GM13977 (cell line): ENCODE measurements at places on chromosomes 13 and 19.
A peak's percentile ranks its signal among the peaks of the same experiment; 100 is the strongest.

GRCh38 chr19:49149652-49150105 is 5.5 kb downstream of the HRC start:
- no peak for DNase-seq

DNA sequence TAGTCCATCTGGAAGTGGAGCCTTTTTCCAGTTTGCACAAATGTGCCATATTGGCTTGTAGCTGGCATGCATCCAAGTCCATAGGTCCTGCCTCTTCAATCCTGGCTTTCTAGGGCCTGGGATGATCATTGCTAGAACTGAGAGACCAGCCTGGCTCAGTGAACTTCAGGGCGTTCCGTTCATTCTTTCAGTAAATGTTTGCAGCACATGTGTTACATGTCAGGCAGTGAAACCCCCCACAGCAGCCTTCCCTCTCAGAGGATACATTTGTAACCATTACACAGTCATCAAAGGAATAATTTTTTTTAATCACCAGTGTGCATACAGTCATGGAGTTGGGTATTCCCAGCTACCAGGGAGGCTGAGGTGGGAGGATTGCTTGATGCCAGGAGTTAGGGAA is 9.7 kb downstream of the FUT2 start:
- no peak for DNase-seq

GRCh38 chr19:2261438-2262172 is 5.4 kb upstream of the JSRP1 start:
- peak; percentile 50 for DNase-seq

- DNase-seq = no peak
Measured at GRCh38 chr13:79432086-79432485, 26.0 kb upstream of the RBM26 start.

GRCh38 chr19:42443944-42444398 is 1.2 kb upstream of the CXCL17 start:
- DNase-seq = no peak

- DNase-seq = no peak
Measured at GRCh38 chr19:3462991-3463713, 17.2 kb downstream of the SMIM24 start.

GRCh38 chr19:50230379-50231351 is 27.2 kb downstream of the MYH14 start:
- no peak for DNase-seq

DNA sequence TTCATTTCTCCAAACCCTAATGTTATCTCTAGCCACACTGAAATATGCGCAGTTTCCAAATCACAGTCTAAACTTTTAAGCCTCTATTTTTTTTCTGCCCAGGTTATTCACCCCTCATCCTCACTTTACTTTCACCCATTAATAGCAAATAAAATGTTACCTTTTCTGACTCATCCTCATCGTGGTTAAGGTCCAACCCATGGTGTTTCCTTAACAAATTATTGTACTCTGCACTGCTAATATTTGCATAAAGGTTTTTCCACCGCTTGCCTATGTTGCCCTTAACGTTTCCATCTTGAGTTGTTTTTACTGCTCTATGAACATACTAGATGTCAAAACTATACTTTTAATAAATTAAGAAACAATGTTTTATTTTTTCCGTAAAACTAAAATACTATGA is 780.9 kb upstream of the KLHL1 start:
- DNase-seq = no peak

DNA sequence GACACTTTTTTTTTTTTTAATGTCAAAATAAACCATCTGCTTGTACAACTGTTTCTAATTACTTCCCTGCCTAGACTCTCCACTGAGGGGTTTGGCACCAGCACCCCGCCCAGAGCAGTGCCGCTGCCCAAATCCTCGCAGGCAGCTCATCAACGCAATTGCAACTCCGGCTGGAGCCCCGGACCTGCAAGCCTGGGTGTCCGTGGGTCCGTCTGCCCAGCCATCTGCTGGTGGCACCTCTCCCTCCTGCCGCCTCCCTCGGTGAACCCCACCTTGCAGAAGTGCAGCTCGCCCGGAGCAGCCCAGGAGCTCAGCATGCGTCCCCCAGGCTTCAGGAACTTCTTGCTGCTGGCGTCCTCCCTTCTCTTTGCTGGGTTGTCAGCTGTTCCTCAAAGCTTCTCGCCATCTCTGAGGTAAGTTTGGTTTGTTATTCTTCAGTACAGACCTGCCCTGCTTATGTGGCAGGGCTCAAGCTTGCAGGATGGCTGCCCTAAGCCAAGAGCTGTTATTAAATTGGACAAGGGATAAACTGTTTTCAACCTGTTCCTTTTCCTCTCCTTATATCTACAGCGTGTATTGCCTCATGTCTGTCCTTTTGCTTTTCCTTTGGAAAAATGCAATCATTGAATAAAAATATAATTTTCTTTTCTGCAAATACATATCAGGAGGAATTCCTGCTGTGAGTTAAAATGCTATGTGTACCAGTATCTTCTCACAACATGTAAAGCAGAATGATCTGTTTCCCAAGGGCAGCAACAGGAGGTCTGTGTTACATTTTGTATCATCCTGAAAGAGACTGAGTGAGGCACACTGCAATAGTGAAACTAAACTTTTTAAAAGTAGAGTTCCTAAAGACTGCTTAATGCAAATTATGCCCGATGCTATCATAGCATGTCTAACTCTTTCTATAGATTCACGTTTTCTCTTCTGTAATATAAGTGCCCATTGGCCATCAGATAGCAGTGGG is at the start of gene ITGBL1:
Gene ITGBL1, plus strand, starts transcription at position 157 of the 967 bp plus-strand sequence. Its CDS starts 159 bp downstream, at position 316.
- peak; percentile 40 for DNase-seq

DNA sequence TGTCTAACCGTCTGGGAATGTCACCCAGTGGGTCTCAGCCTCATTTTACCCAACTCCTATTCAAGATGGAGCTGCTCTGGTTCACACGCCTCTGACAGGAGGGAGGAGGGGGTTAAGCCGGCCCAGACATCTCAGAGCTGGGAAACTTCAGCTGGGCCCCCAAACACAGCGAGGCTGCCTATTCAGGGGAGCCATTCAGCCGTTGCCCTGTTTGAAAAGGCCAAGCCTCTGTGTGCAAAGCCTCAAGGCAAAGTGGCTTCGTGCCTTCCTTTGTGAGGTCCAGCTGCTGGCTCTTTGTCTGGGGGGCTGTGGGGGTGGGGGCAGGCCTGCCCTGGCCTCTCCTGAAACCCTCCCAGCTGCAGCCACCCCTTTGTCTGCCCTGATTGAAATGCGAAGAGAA is 147.4 kb downstream of the PTPRS start:
- no peak for DNase-seq

DNA sequence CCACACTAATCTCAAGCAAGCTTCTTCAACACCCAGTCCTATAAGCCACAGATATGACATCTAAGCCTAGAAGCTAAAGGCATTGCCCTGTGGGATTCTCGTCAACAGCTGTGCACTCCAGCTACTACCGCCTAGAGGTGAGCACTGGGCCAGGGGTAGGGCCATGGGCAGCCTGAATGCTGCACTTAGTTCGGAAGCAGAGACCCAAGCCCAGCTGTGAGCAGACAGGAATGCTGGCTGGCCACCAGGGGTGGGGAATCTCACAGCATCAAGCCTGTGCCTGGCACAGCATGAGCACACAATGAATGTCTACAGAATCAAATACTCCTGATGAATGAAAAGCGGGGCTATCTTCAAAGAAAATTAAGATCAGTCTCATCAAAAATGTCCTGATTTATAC is 167.5 kb upstream of the UBL3 start:
- no peak for DNase-seq

DNA sequence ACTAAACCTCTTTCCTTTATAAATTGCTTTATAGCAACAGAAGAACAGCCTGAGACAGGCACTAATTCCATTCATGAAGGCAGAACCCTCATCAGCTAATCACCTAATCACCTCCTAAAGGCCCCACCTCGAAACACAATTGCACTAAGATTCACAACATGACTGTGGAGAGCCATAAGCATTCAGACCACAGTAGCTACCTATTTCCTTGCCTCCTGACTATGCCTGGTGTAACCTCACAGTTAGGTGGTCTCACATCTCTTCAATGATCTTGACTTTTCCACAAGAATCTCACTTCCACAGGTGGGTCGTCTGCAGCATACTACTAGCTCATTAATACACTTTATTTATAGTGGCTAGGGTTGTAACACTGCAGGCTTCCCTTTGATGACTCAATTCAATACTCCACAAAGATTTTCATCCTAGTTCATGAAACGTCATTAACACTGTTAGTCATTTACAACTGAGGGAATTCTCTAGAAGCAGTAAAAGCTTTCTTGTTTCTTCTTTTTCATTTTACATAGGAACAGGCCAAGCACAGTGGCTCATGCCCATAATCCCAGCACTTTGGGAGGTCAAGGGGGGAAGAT is 27.1 kb downstream of the STK24 start:
- no peak for DNase-seq

GRCh38 chr13:44307844-44308243 is 65.8 kb upstream of the SERP2 start:
- DNase-seq = no peak

DNA sequence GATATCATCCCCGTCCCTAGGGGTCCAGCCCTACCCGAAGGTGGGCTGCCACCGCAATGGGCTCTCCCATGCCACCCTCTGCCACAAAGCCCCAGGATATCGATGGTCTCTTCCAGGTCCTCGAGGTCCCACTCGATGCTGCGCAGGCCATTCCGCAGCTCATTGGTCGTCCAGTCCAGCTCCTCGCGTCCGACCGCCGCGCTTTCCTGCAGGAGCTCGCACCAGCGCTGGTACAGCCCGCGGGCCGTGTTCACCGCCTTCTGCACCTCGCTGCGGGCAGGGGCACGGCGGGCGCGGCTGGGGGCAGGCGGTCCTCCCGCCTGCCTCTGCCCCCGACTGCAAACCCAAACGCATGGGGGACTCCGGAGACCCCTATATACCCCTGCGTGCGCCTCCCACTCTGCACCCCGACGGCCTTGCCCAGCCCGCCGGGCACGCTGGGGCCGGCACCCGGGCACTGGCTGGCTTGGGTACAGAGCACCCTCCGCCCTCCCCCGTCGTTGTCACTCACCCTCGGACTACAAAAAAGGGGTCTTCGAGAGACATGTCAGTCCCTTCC is 468 bp downstream of the STX10 start:
- DNase-seq = no peak

DNA sequence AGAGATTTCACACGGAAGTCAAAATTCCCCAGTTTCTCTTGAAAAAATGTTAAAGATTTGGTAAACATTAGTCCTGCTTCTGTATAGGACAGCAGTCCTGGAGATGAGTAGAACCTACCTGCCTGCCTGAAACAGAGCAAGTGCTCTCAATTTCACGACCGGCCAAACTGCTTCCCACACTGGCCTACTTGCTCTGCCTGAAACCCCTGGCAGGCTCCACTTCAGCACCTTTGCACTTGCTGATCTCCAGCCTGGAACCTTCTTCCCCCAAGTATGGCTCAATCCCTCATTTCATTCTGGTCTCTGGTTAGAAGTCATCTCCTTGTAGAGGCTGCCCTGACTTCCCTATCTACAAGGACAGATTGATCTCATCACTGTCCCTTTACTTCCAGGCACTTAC is 271.4 kb downstream of the DLEU7 start:
- DNase-seq = no peak

GRCh38 chr19:6518145-6518911 is 12.5 kb upstream of the TNFSF9 start:
- peak; percentile 75 for DNase-seq

- no peak for DNase-seq
Measured at GRCh38 chr13:111844682-111845081, 222.3 kb upstream of the SOX1 start.

GRCh38 chr19:2507109-2507508 is 31.2 kb downstream of the GADD45B start:
- peak; percentile 64 for DNase-seq

DNA sequence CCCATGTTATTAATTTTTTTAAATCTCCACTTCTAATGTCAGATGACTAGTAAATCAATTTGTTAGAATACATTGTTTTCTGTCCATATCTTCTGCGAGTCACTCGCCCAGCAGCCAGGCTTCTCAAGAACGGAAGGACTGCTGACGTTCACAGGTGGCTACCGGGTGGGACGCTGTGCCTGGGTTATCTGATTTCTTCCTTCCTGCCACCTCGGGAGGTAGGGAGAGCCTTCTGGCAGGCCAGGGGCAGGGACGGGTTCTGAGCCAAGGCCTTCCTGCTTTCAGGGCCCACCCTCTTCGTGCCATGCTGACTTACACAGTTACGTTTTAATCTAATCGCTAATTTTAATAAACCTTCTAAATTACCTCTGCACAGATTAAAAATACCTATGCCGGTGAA is 7.9 kb upstream of the C1QTNF9 start:
- DNase-seq = no peak

DNA sequence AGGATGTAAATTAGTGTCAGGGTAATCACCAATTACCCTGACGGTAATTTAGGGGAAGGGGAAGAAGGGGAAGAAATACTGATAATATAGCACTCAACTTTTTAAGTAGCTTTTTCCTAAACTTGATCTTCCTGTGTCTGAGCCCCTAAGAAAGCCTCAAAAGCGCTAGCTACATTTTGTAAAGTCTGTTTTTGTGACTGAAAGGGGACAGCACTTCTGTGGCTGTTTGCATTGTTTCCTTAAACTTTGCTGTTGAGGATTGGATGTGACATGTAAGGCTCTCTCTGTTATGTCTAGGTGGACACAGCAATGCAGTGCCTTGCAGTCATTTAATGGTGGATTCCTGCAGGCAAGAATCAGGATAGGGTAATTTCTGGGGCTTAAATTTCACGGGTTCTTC is 42.8 kb downstream of the SPATA13 start:
- no peak for DNase-seq

- no peak for DNase-seq
Measured at GRCh38 chr19:33512021-33512420, 9.6 kb downstream of the PEPD start.

GRCh38 chr13:98217597-98217996 is 40.5 kb upstream of the RNF113B start:
- DNase-seq = no peak

- DNase-seq = no peak
Measured at GRCh38 chr19:1312767-1313694, 27.4 kb downstream of the EFNA2 start.

DNA sequence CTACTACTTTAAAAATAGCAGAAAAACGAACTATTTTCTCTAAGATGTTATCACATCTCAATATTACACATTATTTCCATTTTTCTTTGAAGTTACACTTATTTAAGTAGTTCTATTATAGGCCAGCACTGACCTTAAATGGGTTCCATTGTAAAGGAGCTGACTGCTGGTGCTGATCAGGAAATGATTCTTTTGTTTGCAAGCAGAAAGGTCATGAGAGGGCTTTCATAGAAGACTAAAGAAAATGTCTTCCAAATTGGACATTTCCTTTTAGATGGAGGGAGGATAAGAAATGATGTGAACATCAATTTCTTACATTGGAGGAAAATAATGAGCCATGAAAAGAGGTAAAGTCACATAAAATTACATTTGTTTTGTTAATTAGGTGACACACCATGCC is 96.2 kb downstream of the SUCLA2 start:
- DNase-seq = no peak

- DNase-seq = no peak
Measured at GRCh38 chr13:83780227-83780626, 102.0 kb downstream of the SLITRK1 start.
